ENCODE measurements at places on chromosomes 4 and X. TPM values are rescaled to one million over a fixed set of nuclear protein-coding genes. Genes with fewer than 3 reads are reported as not detected.

DNA sequence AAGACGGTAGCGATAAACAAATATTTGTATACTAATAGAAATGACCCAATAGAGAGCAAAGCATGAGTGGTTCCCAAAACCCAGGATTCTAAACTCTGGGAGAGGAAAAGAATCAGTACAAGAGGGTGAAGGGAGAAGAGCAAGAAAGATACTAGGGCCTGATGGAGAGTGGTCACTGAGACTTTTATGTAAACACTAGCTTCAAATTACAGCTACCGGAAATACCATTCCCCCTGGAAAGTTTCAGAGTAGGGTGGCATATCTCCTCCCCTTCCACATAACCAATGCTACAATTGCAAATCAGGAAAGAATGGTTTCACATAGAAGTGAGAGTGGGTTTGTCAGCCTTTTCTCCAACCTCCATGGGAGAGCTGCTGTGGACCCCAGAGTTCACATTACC, 77.1 kb downstream of the EIF4E start:
- no peak for DNase-seq

The ANTXR2 gene
- 52.0 TPM for total RNA-seq

GRCh38 chr4:48360285-48361011, 19.1 kb downstream of the SLAIN2 start:
- no peak for DNase-seq

DNA sequence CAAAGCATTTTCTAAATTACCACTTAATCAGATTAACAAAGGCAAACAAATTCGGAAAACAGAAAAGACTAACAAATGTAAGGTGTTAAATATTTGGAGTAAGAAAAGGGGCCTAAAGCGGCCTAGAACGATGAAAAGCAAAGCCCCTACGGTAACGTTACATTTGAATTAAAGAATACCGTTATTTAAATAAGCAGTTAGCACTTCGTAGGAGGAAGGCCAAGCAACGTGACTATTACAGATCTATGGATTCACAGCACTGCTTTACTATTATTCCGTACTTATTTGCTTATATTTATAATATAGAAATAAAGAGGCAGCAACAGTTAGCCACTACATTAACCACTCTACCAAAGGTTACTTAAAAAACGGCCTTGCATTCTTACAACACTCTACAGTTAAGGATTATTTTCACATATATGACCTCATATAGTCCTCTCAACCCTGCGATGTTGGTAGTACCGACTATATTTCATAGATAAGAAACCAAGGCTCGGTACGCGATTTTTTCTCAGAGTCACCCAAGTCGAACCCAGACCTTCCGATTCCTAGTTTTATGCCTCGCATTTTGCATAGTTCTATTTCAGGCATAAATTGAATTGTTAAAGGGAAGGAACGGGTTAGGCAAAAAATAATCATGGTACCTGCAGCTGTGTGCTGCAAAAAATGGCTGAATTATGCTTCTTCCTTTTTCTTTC, 2.9 kb downstream of the KLHL15 start:
- no peak for DNase-seq

DNA sequence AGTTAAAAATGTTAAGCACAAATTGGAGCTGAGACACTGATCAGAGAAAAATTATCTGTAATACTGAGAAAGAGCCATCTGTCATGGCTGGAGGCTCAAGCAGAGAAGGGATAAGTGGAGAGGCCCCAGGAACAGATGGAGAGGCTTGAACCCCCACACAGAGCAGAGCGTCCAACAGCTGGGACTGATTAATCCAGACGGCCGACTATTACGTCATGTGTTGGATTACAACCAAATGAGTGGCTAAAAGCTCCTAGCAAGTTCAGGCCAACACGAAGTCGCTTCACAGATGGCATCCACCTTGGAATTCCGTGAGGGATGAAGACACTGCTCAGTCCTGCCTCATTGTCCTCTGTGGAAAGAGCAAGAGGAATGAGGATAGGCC, 57.7 kb upstream of the ATXN3L start:
- no peak for DNase-seq

The ATP8A1 gene
- total RNA-seq = 31.3 TPM

DNA sequence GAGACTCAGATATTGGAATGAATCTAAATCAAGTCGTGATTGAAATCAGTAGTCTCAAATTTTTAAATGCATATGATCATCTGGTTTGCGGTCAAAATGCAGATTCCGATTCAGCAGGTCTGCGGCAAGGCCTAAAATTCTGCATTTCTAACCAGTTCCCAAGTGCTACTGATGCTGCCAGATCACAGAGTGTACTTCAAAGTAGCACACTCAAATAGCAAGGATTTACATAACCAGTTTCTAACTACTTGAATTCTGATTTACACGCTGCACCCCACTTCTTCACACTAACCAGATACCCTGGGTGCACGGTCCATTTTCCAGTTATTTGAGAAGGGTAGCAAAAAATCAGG, 752 bp downstream of the MBTPS2 start:
- DNase-seq = peak; percentile 43

The COL25A1 gene
- not detected for total RNA-seq

The ADH1A gene
- total RNA-seq = not detected

DNA sequence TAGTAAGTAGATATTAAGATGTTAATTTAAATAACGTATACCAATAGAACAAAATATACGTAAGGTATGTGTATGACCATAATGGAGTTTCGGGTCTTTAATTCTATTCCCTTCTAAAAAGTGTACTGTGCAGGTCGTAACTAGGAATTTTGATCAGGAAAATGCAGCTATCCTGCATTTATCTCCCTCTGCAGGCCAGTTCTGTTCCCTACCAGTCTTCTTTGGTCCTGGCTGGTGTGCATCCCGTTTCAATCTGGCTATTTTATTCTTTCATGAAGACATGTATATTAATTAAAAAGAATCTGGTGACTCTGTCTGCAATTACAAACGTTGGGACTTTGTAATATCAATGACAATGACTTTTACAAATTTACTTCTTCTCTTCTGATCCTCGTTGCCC, 534.1 kb upstream of the AADAT start:
- no peak for DNase-seq

GRCh38 chr4:179398414-179398813, 1956.2 kb upstream of the AGA start:
- no peak for DNase-seq

DNA sequence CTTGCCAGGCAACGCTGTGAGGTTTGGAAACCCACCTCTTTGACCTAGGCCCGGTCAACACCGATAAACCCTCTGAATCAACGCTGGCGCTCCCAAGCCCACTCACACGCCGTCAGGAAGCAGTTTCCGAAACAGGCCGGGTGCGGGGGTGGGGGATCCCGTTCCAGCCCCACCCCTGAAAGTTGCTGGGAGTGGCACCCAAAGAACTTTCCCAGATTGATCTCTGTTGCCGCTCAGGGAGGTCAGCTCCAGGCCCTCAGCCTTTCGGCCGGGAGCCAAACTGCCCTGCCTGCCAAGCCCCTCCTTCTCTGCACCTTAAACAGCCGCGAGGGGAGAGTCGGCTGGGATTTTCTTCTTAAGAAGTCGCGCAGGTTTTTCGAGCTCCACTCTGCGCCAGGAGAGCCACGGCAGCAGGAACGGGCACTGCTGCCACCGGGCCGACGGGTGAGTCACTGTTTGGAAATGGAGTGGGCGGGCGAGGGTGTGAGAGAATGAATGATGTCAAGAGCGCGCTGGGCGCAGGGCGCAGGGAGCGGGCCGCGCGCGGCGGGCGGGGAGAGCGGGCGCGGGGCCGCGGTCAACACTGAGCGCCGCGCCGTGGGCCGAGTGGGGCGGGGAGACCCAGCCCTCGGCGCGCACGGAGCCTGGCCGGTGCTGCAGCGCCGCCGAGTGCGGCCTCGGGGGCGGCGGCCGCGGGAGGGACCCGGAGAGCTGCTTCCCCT, at the start of gene SGMS2:
TSS of gene SGMS2 (plus strand) at position 583 of the 722 bp plus-strand sequence. CDS start 70,622 bp downstream, outside the sequence.
- peak; percentile 60 for DNase-seq

All from activated CD8-positive, alpha-beta memory T cell treated with anti-CD3 and anti-CD28 coated beads, Interleukin-2, amount 10 ng/mL, durations not matched to agents 7 days and 5 days (primary cell).